ENCODE measurements at places on chromosomes 2 and 18.

DNA sequence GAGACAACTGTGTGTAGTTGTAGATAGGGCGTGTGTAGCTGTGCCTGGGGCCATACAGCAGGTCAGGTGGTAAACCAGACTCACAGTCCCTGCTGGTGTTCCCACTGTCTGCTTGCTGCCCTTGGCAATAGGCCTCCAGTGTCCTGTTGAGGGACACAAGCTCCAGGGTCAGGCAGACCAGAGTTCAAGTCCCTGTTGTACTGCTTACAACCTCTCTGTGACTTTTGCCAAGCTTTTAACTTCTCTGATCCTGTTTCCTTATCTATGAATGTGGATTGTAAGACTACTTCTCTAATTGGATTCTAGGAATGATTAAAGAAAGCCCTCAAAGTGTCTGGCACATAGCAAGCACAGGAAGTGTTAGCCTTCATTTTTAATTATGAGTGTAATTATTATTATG, 68.6 kb downstream of the MERTK start:
- no peak for DNase-seq

- no peak for DNase-seq
These were observed 42.4 kb downstream of the ZSWIM2 start for GRCh38 chr2:186806591-186806990.

- DNase-seq, result no peak
These were observed 605.6 kb upstream of the SLC39A10 start for GRCh38 chr2:195051401-195051800.

DNA sequence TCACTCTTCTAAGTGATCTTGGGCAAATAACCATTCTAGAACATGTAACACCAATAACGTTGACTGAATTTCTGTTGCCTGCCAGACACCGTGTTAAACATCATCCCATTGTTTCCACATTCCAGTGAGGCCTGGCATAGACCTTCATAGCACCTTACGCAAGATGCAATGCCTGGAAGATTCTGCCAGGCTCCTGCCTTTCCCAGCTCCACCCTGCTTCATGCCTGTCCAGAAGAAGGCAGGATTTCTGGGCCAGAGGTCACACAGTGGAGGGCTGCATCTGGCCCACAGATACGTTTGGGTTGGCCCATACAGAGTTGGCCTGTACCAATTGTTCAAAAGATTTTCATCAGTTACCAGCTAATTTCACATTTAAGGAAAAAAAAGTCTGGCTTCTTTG, 46.3 kb downstream of the EN1 start:
- no peak for DNase-seq

DNA sequence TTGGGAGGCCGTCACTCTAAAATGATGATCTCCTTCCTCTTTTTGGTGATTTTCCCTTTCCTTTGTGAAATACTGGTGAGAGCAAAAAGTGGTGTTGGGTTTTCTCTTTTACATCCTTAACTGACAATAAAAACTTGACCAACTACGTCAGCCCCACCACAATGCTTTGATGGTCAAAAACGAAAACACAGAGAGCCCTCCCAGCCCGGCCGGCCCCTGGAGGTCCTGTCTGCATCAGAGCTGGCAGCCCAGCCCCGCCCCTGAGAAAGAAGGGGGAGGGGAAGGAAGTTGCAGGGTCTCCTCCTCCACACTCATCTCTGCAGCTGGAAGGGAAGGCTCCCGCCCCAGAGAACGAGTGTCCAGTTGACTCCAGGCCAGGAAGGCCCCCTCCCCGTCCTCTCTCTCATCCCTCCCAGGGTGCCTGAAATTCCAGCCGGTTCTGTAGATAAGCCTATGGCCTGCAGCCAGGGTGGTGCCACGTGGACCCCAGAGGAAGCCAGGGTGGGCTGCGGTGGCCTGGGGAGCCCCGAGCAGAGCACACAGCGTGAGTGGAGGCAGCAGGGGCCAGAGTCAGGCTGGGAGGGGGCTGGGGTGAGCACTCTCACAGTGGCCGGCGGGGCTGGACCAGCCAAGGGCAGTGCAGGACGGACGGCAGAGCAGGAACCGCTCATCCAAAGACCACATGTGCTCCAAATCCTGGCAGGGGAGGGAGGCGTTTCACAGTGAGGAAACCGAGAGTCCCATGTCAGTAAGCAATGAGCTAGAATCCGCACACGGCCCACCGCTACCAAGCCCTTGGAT, 19.8 kb downstream of the BIN1 start:
- no peak for DNase-seq

DNA sequence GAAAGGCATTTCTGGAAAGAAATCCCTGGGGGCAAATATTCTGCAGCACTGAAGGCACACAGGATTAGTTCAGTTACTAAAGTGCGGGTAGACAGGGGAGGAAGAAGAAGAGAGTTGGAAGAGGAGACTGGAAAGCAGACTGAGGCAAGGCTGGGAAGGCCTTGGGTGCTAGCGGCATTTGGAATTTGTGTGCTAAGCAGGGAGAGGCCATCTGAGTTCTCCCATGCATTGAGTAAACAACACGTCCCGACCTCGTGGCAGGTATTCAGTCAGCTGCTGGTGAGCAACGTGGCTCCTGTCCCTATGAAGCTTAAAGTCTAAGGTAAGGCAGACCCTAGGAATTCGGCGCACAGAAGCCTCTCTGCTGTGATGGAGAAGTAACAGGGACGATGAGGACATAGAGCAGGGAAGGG, 30.7 kb downstream of the ATP8B1 start:
- DNase-seq, result no peak

DNA sequence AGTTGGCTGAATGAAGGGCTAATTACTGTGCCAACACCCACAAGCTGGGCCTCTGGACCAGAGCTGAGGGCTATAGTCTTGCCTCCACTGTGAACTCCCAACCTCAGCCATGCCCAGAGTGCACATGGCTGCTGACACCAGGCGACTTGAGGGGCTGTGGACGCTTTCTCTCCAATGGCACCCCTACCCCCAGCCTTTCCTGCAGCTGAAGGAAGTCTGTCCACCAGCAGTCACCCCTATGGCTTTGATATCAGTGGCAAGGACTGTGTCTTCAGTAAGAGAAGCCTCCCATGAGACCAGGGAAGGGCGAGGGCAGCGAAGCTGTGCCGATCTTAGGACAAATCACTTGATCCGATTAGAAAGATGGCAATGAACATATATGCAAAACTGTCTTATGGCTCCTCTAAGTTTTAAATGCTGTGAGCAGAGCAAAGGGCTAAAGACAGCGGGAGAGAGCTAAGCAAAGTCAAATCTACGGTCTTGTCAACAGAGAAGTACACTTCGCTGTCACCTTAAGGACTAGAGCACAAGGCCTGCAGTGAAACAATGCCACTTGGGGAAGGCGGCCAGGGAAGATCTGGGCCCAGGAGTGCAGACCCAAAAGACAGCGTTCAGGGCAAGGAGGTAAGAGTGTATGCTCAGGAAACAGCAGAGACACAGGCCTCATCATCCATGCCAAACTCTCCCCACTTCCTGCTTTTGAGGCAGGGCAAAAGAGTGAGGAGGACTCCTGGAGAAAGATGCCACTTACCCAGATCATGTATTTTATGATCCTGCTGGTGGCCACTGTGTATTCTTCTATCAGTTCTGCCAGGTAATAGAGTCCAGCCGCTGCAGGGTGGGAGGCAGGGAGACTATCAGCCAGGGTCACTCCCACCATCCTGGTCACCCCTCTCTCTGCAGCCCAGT, 1.5 kb downstream of the TEX261 start:
- DNase-seq, result no peak

DNA sequence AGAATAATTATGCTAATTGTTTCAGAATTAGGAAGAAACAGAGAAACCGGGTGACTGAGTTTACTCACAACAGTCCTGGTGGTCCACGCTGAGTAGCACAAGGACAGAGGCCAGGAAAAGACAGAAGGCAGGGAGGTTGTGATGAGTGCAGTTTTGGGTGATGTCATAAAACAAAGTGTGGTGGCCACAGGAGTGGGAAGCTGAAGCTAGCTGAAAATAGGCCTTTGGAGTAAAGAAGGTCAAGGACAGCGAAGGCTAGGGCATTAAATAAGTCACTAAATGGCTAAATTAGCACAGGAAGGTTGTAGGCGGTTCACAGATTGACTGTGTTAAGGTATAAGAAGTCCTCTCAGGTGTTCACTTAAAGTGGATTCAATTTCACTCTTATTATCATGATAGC, 120.9 kb upstream of the TTN start:
- no peak for DNase-seq

- DNase-seq, result no peak
These were observed 98.0 kb upstream of the MGAT4A start for GRCh38 chr2:98828793-98829371.

DNA sequence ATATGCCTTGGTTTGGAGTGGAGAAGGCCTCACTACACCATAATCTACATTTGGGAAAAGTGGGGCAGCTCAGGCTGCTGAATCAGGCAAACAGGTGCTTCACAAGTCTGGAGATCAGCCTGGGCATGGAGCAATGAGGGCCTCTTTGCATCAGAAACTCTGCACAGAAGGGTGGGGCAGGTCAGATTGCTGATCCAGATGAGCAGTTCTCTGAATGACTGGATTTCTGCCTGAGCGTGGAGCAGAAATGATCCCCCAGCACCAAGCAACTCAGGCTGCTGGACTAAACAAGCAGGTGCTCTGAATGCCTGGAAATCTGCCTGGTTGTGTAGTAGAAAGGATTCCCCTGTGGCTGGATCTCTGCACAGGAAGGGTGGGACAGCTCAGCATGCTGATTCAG, 605.3 kb upstream of the ZNF804A start:
- no peak for DNase-seq

DNA sequence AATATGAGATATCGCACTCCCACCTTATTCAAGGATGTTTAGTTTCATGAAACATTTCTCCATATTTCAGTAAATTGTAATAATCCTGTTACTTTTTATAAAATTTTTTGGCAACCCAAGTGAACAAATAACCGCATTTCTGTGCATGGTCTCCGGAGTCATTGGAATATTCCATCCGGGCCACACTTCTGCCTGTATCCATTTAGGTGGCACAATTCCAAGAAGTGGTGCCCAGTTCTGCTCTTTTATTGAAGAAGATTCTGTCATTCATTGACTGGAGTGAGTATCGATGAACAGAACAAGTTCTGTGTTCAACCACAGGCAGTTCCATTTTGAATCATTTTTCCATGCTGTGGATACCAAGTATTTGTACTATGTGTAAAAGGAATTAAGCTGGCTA, 26.6 kb upstream of the ICOS start:
- DNase-seq, result no peak

- no peak for DNase-seq
These were observed 9.4 kb downstream of the INSIG2 start for GRCh38 chr2:118097657-118098056.

DNA sequence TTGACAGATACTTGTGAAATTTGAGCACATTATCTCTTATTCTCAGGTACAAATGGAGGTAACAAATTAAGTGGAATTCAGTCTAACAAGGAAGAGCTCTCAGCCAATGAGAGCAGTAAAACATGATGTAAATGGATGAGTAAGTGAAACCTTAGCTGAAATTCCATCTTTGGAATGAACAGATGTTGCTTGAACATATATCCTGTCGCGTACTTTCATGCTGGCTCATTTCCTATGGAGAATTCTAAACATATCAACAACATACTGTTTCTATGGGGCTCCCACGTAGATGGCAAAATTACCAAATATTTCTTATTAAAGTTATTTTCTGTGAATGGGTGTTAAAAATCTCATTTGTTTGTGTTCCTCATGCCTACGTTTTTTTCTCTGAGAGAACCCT, 256.3 kb upstream of the LINC00305 start:
- no peak for DNase-seq

- DNase-seq, result no peak
These were observed 17.3 kb upstream of the ARHGAP25 start for GRCh38 chr2:68717305-68717661.

- DNase-seq, result peak; percentile 48
These were observed 26.0 kb downstream of the FAM178B start for GRCh38 chr2:96960153-96960961.

GRCh38 chr2:66432801-66433694, 1.9 kb upstream of the MEIS1 start:
- peak; percentile 95 for DNase-seq

DNA sequence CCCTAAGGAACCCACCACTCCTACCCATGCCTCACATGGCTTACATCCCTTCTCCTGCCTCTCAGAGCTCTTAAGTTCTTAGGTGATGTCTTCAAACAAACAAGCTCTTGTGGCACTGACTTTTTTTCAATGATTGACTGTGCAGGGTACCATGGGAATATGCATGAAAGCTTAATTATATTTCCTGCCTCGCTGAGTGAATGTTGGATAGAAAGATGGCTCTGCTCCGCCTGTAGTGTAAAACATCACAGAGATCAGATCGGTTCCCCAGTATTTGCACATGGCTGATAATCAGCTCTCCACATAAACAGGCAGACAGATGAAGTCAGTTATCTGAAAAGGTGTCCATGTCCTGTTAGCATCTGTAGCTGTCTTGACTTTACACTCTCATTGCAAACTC, 820.8 kb downstream of the TDRD15 start:
- DNase-seq, result no peak

DNA sequence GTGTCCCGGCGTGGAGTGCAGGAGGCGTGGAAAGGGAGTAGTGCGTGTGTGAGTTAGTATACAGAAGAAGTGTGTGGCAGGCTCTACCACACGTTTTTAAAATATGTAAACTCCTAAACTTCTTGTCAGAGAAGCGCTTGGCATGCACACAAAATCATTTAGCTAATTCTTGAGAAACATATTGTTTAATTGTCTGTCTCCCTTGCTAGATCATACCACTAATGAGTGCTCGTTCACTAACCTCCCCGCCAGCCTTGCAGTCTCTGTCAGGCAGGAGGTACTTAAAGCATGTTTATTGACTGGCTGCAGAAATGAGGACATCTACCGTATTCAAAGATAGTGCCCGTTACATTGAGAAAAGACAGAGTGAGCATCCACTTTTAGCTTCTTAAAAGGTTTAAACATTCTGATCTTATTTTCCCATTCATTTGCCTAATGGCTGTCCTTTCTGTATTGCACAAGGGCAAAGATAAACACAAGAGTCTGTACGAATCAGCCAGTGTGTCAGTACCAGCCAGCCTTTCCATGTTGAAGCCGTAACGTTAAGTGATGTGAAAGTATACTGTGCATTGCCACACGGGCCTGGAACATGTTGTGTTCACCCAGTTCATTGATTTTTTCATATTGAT, 41.4 kb downstream of the TRAPPC12 start:
- DNase-seq, result no peak

DNA sequence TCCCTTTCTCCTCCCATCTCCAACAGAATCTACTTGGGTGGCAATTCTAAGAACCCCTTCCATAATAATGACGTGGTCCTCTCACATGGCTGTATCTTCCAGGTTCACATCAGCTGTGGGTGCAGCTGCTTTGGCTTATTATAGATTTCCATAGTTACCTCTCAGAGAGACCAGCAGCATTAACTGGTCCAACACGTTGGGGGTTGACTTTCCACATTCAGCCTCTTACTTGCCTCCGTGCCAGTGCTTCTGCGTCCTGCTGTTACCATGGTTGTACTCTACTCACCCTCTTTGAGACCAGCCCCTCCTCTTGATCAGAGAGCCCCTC, 570.7 kb downstream of the PLCL1 start:
- DNase-seq, result no peak

- DNase-seq, result no peak
These were observed 70.3 kb downstream of the HAUS1 start for GRCh38 chr18:46174342-46175041.

GRCh38 chr2:48983551-48983950, 170.8 kb downstream of the FSHR start:
- DNase-seq, result no peak

GRCh38 chr18:10213526-10213925, 240.9 kb upstream of the APCDD1 start:
- no peak for DNase-seq

GRCh38 chr18:79817607-79817998, 19.9 kb downstream of the KCNG2 start:
- DNase-seq, result no peak

Data from GM04504 (cell line).